Epithelial cell of proximal tubule (primary cell): ENCODE measurements at places on chromosomes 1 and 21. TPM values are rescaled to one million over a fixed set of nuclear protein-coding genes. Genes with fewer than 3 reads are reported as not detected.
A peak's percentile ranks its signal among the peaks of the same experiment; 100 is the strongest.

- DNase-seq, result no peak
Measured at GRCh38 chr1:51572365-51572764, 44.5 kb upstream of the OSBPL9 start.

DNA sequence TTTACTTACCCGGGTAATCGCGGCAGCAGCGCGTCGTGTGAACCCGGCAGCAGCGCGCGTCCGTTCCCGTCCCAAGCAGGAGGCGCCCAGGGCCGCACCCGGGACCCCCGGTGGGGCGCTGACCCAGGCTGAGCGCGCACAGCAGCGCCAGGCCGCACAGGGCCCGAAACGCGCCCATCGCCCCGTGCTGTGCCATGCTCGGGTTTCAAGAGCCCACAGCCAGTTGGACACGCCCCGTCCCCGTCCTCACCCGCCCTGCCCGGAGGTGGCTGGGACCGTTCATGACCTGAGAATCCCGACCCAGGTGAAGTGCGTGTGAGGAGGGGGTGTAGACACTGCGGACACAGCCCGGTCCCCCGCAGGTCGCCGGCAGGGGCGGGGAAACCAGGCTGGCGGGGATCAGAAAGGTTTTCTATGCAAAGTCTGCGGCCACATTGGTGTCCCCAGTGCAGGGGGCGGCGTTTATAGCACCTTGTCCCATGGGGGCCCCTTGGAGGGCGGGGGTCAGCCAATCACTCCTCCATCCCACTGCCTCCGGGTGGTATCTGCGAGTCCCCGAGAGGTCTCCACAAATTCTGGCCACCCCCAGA is at the start of gene TNFRSF18:
Gene TNFRSF18, minus strand, starts transcription at position 217 of the 590 bp plus-strand sequence. Its CDS starts 21 bp downstream, at position 196.
- no peak for DNase-seq

DNA sequence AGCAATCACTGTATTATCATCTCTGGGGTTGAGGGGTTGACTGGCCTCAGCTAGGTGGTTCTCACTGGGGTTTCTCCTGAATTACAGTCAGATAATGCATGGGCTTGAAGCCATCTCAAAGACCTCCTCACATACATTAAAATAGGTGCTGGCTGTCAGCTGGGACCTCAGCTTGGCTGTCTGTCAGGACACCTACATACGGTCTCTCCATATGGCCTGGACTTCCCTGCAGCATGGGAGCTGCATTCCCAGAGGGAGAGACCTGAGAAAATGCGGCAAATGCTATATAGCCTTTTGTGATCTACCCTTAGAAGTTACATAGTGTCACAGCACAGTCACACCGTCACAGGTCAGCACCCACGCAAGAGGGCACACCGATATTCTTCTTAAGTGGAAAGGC is 93.6 kb downstream of the TSEN15 start:
- DNase-seq, result no peak

DNA sequence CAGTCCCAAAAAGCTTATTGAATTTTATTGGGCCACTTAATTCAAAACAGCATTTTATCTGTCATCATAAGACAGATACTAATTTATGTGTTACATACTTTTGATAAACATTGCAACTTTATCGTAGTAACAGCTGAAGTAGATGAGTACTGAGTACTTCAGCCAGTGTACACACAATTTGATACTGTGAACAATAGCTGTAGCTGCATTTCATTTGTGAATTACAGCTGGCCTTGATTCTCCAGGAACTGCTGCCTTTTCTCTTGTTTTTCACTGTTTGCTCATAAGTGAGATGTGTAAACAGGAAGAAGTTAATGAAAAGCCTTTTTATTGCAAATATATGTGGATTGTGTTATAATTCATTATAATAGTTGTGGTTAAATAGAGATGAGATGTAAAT is 10.2 kb downstream of the UAP1 start:
- DNase-seq, result no peak

- DNase-seq, result no peak
Measured at GRCh38 chr1:156581661-156582387, 2.3 kb downstream of the TTC24 start.

- DNase-seq, result peak; percentile 45
Measured at GRCh38 chr1:77347646-77348045, 65.8 kb downstream of the AK5 start.

GRCh38 chr1:228276901-228277490 is 69.2 kb downstream of the OBSCN start:
- DNase-seq, result no peak

Gene FOXD3
- total RNA-seq, result not detected in 2 replicates
